ENCODE measurements at places on chromosomes 16 and 17.

DNA sequence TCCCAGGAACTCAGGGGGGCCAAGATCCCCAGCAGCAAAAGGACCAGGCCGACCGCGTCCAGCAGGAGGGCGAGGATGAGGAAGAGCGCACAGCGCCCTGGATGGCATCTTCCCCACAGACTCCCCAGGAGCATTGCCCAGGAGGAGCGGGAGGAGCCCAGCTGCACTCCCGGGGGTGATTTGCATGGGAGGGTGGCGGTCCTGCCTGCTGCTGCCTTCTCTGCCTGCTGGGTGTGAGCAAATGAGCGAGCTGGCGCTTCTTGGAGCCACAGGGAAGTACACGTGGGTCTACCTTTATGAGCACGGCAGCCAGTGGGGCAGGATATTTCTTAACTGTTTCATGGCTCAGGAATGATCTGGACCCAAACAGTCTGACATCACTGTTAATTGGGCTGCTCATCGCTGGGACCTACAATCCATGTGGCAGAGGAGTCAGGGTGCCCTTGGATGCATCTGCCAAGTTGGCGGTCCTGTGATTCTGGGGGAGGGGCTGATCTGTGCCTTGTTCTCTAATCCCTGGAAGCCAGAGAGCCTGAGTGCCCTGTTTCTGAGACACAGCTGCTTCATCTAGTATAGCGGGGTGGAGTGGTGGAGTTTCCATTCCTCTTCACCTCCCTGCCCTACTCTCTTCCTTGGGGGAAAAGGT, at the start of gene TMEM238L:
Gene TMEM238L (minus strand): TSS at position 270 of the 646 bp plus-strand sequence. CDS start 136 bp downstream, at position 134.
- DNase-seq = no peak

DNA sequence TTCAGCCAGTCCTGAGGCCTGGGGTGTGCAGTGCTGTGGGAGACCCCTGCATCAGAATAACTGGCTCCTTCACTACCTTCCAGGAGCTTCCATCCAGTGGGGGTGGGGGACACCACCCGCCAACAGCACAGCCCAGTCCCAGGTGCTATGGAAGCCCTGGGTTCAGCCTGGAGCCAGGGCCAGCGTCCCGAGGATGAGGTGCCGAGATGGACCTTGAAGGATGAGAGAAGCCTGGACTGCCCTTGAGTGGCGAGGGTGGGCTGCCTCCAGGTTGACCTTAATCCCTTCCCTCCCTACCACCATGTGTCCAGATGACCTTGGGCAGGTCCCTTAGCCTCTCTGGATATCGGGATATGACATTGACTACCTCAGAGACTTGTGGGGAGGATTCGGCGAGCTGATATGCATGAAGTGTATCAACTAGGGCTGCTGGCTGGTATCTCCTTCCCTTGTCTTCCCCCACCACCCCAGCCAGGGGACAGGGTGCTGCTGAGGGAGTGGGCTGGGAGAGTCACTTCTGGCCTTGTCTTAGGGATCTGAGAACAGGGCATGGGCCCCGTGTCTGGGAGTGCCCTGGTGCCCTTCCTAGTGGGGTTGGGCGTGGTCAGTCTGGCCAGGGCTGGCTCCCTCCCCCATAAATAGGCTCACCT, 14.2 kb upstream of the LASP1NB start:
- no peak for DNase-seq

DNA sequence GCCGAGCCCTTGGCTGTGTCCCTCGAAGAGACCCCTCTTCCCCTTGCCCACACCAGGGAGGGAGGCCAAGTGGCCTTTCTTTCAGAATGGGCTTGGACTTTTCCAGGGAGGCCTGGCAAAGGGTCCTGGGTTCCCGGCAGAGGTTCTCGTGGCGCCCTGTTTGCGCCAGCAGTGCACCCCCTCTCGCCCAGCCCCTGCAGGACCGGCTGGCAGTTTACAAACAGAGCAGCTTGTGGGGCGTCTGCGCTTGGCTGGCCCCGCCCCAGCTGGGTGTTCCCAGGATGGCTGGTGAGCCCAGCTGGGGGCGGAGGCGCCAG, 137.8 kb upstream of the CIBAR2 start:
- no peak for DNase-seq

GRCh38 chr17:31508288-31509094, 117.0 kb downstream of the RAB11FIP4 start:
- DNase-seq = no peak

- DNase-seq = no peak
These were observed 1.8 kb downstream of the GJD3 start for GRCh38 chr17:40362696-40363110.

DNA sequence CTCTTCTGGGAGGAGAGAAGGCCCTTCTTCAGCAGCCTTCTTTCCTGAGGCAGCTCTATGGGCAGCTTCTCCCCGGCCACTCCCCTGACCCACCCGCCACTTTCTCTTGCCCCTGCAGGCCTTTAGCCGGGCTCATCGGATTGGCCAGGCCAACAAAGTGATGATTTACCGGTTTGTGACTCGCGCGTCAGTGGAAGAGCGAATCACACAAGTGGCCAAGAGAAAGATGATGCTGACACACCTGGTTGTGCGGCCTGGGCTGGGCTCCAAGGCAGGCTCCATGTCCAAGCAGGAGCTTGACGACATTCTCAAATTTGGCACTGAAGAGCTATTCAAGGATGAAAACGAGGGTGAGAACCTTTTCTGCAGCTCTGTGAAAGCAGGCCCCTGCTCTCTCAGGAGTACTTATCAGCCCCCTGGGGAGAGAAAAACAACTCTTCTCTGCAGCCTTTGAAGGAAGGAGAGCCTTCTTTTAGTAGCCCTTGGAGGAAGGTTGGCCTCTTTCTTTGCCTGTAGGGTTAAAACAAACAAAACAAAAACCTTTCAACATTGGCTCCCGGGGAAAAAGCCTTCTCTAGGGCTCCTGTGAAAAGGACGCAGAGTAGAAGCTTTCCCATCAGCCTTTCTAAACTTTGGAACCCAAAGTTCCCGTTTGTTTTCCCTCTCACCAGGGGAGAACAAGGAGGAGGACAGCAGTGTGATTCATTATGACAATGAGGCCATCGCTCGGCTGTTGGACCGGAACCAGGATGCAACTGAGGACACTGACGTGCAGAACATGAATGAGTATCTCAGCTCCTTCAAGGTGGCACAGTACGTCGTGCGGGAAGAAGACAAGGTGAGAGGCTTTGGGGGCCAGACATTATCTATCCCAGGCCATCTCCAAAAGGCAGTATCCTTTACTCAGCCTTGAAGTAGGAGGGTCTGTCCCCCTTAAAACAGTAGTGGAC, 12.7 kb downstream of the RNF227 start:
- no peak for DNase-seq

- peak; percentile 27 for DNase-seq
These were observed 999 bp upstream of the FLYWCH2 start for GRCh38 chr16:2881783-2882649.

DNA sequence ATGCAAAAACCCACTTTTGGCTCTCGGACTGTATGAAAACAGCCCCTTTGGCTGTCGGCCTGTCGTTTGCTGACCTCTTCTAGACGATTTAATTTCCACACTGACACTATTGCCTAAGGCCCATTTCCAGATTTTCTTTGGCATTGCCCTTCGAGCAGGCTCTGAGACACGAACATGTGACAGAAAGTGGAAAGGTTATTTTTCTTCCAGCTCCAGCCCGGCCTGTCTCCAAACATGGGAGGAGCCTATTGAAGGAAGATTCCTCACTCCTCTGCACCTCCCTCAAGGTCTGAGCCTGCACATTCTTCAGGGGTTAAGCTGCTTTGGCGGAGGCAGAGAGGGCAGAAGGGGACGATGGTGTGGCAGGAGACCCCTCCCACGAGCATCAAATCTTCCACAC, 85.9 kb upstream of the FOXF1 start:
- no peak for DNase-seq

DNA sequence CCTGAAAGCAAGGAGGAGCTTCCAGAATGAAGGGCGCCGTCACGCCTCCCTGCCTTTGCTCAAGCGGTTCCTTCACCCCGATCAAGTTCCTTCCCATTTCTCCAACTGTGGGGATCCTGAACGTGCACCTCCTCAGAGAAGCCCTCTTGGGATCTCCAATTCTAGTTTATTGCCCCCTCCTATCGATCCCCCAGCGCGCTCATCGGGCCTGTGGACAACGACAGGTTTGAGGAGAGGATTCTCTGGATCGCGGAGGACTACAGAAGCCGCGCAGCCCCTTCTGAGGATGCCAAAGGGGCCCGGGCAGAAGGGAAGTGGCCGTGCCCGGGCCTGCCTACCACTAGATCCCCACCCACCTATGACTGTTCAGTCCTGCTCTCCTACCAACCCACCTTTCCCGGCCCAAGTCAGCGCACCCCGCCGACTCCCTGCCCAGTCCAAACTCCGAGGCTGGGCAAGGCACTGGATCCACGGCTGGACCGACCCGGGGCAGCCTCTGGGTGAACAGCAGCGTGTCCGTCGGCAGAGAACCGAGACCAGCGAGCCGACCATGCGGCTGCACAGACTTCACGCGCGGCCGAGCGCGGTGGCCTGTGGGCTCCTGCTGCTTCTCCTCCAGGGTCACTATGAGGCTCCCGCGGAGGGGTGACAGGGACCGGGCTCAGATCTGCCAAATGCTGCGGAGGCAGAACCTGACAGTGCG, 12.8 kb upstream of the CES3 start:
- DNase-seq = no peak

GRCh38 chr17:73268582-73269328, 7.1 kb upstream of the CPSF4L start:
- no peak for DNase-seq

DNA sequence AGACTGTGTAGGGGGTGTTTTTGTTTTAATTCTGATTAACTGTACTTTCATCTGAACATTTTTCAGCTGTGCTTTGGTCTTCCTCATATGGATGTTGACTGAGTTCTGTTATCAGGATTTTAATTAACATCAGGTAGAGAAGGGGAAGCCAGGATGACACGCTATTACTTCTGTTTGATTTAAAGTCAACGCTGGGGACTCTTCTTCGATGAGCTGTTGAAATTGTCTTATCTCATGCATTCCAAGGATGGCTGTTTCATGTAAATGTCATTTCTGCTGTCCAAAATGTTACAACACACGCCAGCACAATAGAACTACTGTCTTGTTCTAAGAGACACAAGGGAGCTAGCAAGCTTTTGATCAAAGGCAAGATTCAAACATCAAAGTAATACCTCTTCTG, 263.3 kb upstream of the CDH5 start:
- DNase-seq = no peak

- DNase-seq = no peak
These were observed 270.2 kb upstream of the RPL38 start for GRCh38 chr17:73933164-73933766.

DNA sequence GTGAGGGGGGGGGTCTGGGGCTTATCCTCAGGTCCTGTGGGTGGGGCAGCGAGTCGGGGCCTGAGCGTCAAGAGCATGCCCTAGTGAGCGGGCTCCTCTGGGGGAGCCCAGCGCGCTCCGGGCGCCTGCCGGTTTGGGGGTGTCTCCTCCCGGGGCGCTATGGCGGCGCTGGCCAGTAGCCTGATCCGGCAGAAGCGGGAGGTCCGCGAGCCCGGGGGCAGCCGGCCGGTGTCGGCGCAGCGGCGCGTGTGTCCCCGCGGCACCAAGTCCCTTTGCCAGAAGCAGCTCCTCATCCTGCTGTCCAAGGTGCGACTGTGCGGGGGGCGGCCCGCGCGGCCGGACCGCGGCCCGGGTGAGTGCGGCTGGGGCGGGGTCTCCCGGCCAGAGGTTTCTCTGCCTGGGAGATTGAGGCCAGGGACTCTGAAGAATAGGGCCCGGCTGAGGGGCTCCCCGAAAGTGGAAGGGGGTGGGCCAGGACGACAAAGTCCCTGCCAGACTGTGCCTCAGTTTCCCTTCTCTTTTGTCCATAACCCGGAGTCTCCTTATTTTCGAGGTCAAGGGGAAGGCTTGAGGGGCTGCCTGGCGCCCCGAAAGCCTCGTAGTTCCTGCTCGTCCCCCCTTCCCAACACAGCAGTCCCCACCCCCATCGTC, at the start of gene FGF11:
Gene FGF11 (plus strand): TSS at position 51 of the 651 bp plus-strand sequence. CDS start 109 bp downstream, at position 160.
- no peak for DNase-seq

- no peak for DNase-seq
These were observed 14.5 kb downstream of the SPIRE2 start for GRCh38 chr16:89842471-89843408.

- no peak for DNase-seq
These were observed 685.8 kb upstream of the RBFOX1 start for GRCh38 chr16:6646891-6647290.

Measured in head of caudate nucleus (tissue), 42 donors.